ENCODE measurements at places on chromosomes 7 and 10.

GRCh38 chr10:116947841-116948529 lies 57.0 kb downstream of the SHTN1 start:
- no peak for DNase-seq

DNA sequence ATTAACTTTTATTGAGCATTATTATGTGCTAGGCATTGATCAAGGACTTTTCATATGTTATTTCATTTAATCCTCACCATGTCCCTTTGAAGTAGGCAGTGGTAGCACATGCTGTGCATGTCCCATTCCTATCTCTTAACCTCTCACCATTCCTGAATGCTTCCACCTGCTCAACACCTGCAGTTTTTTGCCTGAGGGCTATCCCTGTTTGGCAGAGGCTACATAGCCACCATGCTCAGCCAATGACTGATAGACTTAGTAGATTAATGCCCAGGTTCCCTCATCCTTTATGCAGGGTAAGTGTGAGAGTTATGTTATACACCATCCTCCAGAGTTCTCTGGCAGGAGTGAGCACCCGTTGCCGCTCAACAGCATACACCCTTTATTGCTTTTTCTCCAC lies 387.8 kb downstream of the BBS9 start:
- no peak for DNase-seq

DNA sequence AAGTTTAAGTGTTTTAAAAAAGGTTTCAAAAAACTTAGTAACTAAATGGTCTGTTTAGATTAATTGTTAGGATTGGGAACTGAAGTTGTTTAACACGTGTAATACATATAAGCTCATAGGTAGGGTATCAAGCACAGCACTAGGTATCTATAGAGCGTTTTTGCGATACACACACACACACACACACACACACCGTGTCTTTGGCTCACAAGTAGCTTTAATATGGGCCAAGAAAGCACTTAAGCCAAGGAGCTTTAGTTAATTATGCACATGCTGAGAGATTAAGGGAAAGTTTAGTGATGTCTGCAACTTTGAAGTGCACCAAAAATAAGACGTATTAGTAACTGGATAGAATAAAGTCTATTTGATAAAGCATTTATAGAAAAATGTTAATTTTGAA lies 93.8 kb upstream of the CNTNAP2 start:
- DNase-seq: no peak

- DNase-seq: no peak
These were observed 94.5 kb downstream of the ITGA8 start for GRCh38 chr10:15625261-15625660.

DNA sequence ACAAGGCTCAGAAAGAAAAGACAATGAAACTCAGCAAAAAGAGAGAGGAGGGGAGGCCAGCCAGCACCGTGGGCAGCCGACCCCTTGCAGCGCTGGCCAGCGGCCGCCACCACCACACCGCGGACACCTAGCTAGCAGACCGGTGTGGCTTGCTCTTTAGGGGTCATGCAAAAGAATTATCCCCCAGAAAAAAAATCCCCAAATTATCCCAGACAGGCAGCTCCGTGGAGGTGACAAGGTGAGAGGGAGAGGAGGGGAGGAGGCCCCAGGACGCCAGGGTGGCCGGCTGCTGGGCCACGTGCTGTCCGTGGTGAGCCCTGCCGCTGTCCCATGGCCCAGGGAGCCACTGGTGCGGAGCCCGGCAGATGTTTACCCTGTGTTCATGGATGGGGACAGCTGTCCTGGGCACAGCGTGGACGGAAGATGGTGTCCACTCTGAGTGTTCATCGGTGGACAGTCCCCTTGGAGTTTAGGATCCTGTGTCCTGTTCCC lies 16.5 kb downstream of the YKT6 start:
- no peak for DNase-seq

GRCh38 chr7:151007469-151007898 lies 16.7 kb downstream of the NOS3 start:
- DNase-seq: no peak

- no peak for DNase-seq
These were observed 1.6 kb downstream of the TIAL1 start for GRCh38 chr10:119595134-119595675.

- no peak for DNase-seq
These were observed 92.9 kb upstream of the PCBD1 start for GRCh38 chr10:70981171-70981836.

- DNase-seq: no peak
These were observed 18.4 kb upstream of the BET1 start for GRCh38 chr7:94022550-94022949.

GRCh38 chr10:129730272-129730992 lies 233.6 kb downstream of the EBF3 start:
- DNase-seq: no peak

DNA sequence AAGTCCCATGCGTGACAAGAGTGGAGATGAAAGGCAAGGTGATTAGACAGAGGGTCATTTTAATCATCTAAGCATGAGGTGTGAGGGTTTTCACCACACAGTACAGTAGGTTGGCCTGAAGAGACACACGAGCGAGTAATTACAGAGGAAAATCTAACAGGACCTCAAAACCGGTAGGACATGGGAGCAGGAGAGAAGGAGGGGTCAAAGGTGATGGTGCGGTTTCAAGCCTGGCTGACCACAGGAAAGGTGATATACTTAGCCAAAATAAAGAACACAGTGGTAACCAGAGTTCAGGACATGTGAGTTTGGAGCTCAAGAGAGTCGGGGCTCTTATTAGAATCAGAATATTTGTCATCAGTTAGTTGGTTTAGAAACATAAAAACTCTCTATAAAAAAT lies 20.0 kb downstream of the GLI3 start:
- no peak for DNase-seq

GRCh38 chr10:119657725-119658124 lies 6.5 kb downstream of the BAG3 start:
- DNase-seq: no peak

DNA sequence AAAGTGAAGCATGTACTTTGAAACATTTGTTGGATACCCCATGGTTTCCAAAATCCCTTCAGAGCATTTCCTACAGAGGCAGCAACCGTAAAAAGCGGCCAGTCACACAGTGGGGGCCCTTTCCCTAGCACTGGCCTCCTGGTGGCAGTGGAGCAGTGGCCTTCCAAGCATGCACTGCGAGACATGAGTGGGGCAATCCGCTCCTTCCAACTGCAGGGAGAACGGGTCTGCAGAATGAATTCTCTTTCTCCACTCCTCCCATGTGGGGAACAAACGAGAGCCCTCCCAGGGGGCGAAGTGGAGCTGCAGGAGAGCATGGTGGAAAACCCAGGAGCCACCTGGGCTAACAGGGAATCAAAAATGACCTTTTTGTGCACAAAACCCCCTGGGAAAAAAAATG lies 542.9 kb upstream of the GALNT17 start:
- DNase-seq: no peak

DNA sequence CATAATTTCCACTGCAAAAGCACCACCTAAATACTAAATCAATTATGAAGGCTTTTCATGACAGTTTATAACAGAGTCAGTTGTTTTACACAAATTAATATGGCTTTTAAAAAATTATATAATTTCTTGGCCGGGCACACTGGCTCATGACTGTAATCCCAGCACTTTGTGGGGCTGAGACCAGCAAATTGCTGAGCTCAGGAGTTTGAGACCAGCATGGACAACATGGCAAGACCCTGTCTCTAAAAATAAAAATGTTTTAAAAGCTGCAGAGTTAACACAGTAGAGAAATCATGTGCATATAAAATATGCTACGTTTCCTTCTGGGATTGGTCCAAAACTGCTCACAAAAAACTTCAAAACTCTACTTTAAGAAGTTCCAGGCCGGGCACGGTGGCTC lies 43.6 kb upstream of the EIF4H start:
- no peak for DNase-seq

DNA sequence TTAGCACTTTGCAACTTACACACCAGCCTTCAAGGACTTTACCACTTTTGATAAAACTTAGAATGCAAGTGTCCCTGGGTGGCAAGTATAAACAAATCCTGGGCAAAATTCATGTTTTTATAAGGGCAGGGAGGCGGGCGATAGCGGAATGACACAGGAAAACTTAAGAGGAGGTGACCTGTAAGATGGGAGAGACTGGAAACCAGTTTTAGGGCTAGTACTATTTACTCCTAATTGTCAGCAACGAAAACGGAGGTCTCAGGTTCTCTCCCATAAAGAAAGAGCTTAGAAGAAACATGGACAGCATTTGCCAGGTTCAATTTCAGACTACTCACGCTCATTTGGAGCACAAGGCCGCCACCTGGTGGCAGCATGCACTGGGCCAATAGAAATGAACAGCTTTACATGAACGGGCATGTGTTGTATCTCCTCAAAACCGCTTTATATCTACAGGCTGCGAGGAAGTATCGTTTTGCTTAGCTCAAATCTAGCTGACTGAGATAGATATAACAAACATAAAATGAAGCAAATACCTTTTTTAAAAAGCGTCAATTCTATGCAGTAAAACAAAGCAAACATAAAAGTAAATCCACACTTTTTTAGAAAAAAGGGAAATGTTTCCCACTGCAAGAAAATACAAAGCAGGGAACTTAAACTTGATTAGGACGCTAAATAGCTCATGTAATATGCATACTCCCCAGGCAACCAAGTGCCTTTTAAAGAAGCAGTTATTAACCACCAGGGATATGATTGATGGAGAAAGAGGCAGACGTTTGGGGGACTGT lies 37.6 kb upstream of the SVOPL start:
- DNase-seq: peak; percentile 90

- no peak for DNase-seq
These were observed 12.0 kb downstream of the IFRD1 start for GRCh38 chr7:112462236-112462635.

DNA sequence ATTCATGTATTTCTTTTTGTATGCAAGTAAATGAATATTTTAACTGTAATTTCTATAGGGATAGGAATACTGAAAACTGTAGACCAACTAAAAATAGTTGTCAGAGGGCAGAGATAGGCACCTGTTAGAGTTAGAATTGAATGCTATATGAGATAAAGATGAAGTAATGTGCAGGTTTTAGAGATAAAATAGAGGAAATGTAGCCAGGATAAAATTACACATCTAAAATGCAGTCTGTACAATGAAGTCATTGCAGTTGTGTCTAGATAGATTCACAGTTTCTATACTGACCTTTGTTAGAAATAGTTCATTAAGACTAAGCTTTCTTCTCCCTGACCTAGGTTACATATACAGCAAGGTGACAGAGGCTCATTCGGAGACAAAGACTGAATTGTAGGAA lies 46.2 kb downstream of the SMNDC1 start:
- no peak for DNase-seq

DNA sequence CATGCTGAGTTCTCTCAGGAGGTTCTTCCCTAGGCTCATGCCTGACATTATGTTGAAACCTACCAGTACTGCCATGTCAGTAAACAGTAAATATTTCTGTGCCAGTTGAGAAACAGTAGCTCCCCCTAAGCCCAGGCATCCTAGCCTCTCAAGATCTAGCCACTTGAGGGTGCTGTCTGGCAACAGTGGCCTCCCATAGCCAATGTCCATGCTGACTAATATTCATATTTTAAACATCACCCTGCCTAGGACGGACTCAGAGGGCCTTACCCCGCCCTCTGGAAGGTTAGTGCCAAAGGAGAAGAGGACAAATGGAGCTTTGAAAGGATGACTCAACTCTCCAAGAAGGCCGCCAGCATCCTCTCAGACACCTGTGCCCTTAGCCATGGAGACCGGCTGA lies 7.7 kb downstream of the ACSM6 start:
- DNase-seq: no peak

DNA sequence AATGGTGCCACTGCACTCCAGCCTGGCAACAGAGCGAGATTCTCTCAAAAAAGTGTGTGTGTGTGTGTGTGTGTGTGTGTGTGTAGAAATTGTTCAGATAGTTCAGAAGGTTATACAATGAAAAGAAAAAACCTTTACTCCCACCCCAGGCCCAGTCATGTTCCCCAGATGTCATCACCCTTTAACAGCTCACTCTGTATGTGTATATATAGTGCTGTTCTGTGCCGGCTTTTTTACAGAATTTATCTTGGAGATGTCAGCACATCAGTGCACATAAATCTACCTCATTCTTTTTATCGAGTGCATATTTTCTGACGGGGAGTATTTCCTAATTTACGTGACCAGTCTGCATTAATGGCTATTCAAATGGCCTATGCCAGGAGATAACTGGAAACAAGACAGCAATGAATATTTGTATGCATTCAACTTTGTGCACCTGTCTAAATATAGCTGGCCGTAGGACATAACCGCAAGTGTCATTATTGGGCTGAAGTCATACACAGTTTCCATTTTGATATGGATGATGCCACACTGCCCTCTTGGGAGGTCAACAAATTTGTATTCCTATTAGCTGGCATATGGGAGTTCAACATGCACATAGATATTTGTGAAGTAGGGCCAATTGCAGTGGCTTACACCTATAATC lies 11.7 kb downstream of the NIPSNAP2 start:
- peak; percentile 29 for DNase-seq

GRCh38 chr7:96996958-96997511 lies 8.3 kb upstream of the DLX6 start:
- no peak for DNase-seq

GRCh38 chr7:121485467-121486243 lies 89.5 kb upstream of the FAM3C start:
- no peak for DNase-seq

- no peak for DNase-seq
These were observed 93.8 kb downstream of the GAD2 start for GRCh38 chr10:26310361-26310760.

DNA sequence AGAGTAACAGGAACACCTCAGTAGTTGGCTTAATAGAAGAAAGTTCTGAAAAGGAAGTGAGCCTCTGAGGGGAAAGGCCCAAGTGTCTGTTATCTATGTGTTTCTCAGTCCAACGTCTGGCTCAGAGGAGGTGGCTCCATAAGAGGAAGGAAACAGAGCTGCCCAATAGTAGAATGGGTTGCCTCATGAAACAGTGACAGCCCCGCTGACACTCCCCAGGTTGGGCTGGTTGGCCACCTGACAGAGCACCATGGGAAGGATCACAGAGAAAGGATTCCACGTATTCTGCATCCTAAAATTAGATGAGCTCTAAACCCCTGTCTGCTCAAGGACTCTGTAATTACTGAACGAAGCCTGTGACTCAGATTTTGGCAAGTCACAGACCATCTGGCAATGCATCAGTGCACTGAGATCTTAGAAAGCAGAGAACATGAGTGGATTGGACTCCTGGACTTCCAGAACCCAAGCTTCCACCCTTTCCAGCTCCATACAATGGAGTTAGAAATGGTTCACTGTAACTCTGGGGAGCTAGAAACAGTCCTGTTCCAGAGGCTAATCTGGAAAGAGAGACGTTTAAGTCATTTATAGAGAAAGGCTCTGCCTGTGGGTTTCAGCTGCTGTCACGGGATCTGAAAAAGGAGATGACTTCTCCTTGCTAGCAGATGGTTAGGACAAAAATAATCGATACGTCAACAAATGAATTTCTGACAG lies 2.9 kb downstream of the PKD2L1 start:
- DNase-seq: peak; percentile 2

- DNase-seq: no peak
These were observed 66.1 kb downstream of the PCGF5 start for GRCh38 chr10:91286572-91286971.

- no peak for DNase-seq
These were observed 109.3 kb downstream of the CPEB3 start for GRCh38 chr10:92181575-92181974.
